ENCODE measurements at places on chromosomes 1 and 21. TPM values are rescaled to one million over a fixed set of nuclear protein-coding genes. Genes with fewer than 3 reads are reported as not detected.

DNA sequence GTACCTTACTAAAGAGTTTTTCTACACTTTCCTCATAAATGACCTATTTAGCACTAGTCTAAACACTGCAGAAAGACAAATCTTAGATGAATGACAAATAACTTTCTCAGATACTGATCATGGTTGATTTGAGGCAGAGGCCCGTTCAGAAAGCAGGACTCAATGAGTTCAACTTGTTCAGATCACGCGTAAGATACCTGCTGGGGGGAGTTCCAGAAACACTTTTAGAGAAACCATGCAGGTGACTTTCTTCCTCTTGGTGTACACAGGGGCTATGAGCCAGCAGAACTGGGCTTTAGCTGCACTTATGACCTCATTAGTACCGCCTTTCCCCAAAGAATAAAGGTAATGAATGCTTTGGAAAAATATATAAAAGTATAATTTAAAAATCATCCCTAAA, 38.8 kb upstream of the TTC39A start:
- no peak for DNase-seq

Gene MR1
- total RNA-seq: 61.4 TPM

Gene BSDC1
- 63.2 TPM for total RNA-seq

GRCh38 chr1:168498956-168499687, 44.7 kb downstream of the XCL2 start:
- no peak for DNase-seq

DNA sequence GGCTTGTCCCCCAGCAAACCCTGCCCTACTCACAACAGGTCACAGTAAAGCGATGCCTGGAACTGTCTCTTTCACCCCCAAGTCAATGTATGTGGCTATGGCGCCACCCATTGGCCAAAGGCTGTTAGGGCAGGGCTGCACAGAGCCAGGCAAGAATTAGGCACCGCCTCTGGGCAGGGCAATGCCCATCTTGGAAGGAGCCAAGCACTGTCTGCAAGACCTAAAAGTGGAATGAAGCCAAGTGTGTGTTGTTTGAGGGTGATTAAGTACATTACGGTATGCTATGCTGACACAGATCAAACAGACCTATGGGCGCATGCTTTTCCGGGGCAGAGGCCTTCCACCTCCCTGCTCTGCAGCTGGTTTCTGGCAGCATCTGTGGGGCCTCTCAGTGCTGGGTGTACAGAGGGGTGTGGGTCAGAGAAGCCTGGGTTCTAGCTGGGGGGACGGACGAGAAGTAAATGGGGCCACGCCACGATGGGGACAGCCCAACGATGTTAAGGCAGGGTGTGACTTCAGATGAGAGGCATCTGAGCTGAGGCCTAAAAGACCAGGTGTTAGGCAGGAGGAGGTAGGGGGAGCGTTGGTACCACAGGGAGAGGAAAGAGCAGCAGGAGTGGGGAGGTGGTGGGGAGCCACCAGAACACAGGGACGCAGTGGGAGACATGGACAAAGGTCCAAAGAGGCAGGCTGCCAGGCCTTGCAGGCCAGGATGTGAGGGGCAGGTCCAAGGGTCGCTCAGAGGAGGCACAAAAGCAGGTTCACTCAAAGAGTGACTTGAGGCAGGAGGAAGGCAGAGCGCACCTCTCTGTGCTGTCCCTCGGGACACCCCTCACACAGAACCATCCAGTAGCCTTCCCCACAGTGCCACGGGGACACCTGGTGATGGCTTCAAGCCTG, 49.8 kb downstream of the ACOT7 start:
- peak; percentile 75 for DNase-seq

- DNase-seq: peak; percentile 42
These were observed 69.6 kb downstream of the DHRS3 start for GRCh38 chr1:12548279-12548972.

DNA sequence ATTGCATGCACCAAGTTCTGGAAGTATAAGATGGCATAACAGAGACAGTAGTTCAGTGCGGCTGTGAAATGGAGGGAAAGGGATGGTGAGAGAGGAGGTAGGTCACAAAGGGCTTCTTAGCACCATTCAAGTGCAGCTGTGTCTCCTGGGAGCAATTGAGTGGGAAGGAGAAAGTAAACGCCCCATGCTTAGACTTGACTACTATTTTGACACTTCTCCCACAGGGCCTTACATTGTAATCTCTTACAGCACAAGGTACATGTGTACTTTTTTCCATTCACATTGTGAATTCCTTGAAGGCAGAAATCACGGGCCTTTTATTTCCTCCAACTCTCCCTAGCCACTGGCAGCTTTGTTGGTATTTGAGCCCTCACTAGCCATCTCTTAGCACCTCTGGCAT, 239.6 kb upstream of the FOXD3 start:
- DNase-seq: no peak

GRCh38 chr1:66927528-66927927, 2.7 kb downstream of the MIER1 start:
- no peak for DNase-seq

DNA sequence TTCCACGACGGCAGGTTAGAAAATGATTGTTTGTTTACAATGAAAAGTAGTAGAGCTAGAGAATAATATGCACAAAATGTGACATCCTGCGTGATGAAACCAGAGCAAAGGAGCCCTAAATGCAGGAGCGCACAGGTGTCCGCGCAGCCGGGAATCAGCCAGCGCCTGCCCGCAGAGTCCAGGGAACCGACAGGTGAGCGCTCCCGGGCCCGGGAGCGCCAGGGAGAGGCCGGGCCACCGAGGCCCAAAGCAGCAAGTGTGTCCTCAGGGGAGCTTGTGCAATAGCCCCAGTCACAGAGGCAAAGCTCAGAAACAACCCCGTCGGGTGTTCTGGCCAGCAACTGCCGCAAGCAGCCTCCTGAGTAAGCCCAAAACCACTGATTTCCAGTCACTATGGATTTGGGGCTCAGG, 789 bp upstream of the GALE start:
- DNase-seq: peak; percentile 68

- DNase-seq: no peak
These were observed 289.1 kb upstream of the PLD5 start for GRCh38 chr1:242813490-242814091.

Gene GJA8
- not detected for total RNA-seq

GRCh38 chr1:10192263-10192662, 18.1 kb upstream of the KIF1B start:
- no peak for DNase-seq

DNA sequence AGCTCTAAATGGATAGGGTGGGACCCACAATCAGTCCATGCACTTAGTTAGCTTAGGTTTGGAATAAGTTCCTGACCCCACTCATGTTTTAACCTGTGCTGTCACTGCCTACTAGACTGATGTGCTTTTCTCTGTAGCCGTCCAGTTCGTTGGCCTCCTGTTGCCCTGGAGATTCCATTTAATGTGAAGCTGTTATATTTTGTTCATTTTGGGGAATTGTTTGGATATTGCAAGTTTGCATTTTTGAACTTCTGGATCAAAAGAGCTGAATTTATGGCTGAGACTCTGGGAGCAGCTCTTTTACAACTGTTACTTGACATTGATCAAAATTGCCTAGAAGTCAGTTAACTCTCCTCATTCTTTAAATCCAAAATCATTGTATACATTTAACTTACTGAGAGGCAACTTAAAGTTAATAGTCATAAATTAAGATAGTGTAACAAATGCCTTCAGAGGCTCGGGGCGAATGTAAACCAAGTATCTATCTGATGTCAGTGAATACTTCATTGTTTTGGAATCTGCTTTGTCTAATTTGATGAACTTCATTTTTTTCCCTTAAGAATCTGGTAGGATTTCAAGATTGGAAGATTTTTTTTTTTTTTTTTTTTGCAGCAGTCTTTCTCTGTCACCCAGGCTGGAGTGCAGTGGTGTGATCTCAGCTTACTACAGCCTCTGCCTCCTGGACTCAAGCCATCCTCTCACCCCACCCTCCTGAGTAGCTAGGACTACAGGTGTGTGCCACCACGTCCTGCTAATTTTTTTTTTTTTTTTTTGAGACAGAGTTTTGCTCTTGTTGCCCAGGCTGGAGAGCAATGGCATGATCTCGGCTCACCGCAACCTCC, 38.1 kb downstream of the MIGA1 start:
- DNase-seq: no peak

GRCh38 chr21:35743571-35743970, 316.8 kb downstream of the SETD4 start:
- no peak for DNase-seq

GRCh38 chr21:39150877-39151276, 32.4 kb downstream of the PSMG1 start:
- no peak for DNase-seq

Gene MEGF6
- total RNA-seq: 57.1 TPM

Gene CBR3
- total RNA-seq: 4.3 TPM

DNA sequence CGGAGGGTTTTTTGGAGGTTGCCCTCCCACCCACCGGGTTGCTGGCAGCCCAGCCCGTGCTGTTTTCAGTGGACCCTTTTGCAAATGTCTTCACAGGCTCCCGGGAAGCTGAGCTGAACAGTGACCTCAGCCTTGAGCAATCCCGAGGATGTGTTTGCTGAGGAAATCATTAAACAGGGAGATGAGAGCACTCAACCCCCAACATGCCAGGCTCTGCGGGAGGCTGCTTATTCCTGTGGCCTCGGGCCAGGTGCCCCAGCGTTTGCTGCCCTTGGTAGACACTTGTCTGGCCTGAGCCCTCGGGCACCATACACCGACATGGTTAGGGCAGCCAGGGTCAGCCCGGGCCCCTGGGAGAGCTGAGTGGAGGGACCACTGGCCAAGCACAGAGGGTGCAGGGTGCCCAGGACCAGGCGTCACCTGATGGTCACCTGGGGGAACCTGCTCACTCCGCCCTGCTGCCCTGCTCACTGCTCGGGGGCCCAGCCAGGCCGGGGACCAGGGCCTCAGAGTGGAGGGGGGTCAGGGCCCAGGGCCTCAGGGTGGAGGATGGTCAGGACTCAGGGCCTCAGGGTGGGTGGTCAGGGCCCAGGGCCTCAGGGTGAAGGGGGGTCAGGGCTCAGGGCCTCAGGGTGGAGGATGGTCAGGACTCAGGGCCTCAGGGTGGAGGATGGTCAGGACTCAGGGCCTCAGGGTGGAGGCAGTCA, 42.5 kb upstream of the POFUT2 start:
- peak; percentile 89 for DNase-seq

Gene NLRP3
- 3.5 TPM for total RNA-seq

- DNase-seq: no peak
These were observed 10.6 kb downstream of the G0S2 start for GRCh38 chr1:209685821-209686220.

GRCh38 chr1:24888971-24889676, 41.0 kb downstream of the RUNX3 start:
- no peak for DNase-seq
